Naive thymus-derived CD4-positive, alpha-beta T cell (primary cell): ENCODE measurements at places on chromosomes 16 and 17.

DNA sequence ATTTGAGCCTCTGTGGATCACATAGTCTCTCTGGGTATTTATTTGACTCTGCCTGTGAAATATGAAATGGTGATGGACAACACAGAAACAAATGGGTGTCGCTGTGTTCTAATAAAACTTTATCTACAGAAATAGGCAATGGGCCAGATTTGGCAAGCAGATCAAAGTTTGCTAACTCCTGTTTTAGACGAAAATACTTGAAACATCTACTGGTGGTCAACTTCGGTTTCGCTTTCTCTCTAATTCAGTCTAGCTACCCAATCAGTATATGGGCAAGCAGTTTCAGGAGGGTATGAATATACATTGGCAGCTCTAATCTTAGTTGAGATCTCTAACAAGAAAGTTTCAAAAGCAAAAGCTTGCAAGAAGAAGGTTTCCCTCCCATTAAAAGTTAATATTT lies 60.1 kb upstream of the DYNLRB2 start:
- H3K27me3 ChIP-seq, result no peaks in the 10 kb centered on the region
- H3K4me1 ChIP-seq, result no peaks in the 10 kb centered on the region
- H3K27ac ChIP-seq, result no peak overlapping the region
- DNase-seq, result no peak
- H3K36me3 ChIP-seq, result no peaks in the 10 kb centered on the region

GRCh38 chr17:1440921-1441320 lies 15.1 kb downstream of the CRK start:
- H3K27ac ChIP-seq, result no peak overlapping the region
- H3K4me3 ChIP-seq, result no peak overlapping the region
- DNase-seq, result no peak
- H3K36me3 ChIP-seq, result no peaks in the 10 kb centered on the region
- no peaks in the 10 kb centered on the region for H3K27me3 ChIP-seq

DNA sequence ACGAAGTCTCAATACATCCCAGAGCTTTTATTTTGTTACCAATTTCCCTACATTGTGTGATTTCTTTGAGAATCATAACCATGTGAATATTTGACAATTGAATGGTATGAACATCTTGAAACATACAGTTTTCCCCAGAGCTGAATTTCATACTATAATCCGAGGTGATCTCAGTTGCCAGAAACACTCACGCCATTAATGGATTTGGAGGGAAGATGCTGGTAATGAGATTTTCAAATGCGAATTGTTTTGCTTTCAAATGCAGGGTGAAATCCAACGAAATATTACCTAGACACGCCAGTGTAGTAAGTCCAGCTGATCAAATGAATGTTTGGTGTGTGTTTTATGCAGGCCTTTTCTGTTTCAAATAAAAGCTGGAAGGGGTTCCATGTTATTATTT lies 277.8 kb upstream of the CDH5 start:
- DNase-seq, result no peak
- H3K27ac ChIP-seq, result no peak overlapping the region
- no peaks in the 10 kb centered on the region for H3K27me3 ChIP-seq
- H3K4me1 ChIP-seq, result no peaks in the 10 kb centered on the region

- H3K36me3 ChIP-seq, result no peaks in the 10 kb centered on the region
- no peaks in the 10 kb centered on the region for H3K27me3 ChIP-seq
These were observed 14.4 kb upstream of the MEAK7 start for GRCh38 chr16:84518804-84519341.

GRCh38 chr17:46984341-46984740 lies 5.3 kb upstream of the RPRML start:
- DNase-seq, result no peak
- no peaks in the 10 kb centered on the region for H3K27me3 ChIP-seq
- H3K4me1 ChIP-seq, result no peaks in the 10 kb centered on the region
- H3K36me3 ChIP-seq, result no peaks in the 10 kb centered on the region
- H3K4me3 ChIP-seq, result no peak overlapping the region
- no peak overlapping the region for H3K27ac ChIP-seq

DNA sequence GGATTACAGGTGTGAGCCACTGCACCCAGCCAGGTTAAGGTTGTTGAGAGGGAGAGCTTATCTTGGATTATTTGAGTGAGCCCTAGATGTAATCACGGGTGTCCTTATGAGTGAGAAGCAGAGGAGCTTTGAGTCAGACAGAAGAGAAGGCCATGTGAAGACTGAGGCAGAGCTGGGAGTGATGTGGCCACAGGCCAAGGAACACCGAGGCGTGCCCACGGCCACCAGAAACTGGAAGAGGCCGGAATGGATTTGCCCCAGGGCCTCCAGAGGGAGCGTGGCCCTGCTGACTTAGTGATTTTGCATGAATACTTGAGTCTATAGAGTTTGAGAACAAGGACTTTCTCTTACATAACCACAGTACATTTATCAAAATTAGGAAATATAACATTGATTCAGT lies 137.7 kb downstream of the RPTOR start:
- no peak overlapping the region for H3K4me3 ChIP-seq
- H3K4me1 ChIP-seq, result peaks cover 9% of the 10 kb centered on the region
- no peaks in the 10 kb centered on the region for H3K27me3 ChIP-seq
- no peaks in the 10 kb centered on the region for H3K36me3 ChIP-seq
- no peak for DNase-seq
- no peak overlapping the region for H3K27ac ChIP-seq
